CD8-positive, alpha-beta memory T cell (primary cell): ENCODE measurements at places on chromosomes 4 and X. TPM values are rescaled to one million over a fixed set of nuclear protein-coding genes. Genes with fewer than 3 reads are reported as not detected.

GRCh38 chrX:77935886-77936285 lies 25.4 kb downstream of the ATP7A start:
- H3K4me3 ChIP-seq = no peak overlapping the region
- no peaks in the 10 kb centered on the region for H3K4me1 ChIP-seq
- no peak overlapping the region for H3K27ac ChIP-seq
- H3K27me3 ChIP-seq = no peaks in the 10 kb centered on the region
- no peaks in the 10 kb centered on the region for H3K36me3 ChIP-seq
- DNase-seq = no peak

- no peaks in the 10 kb centered on the region for H3K36me3 ChIP-seq
- no peaks in the 10 kb centered on the region for H3K4me1 ChIP-seq
- H3K27me3 ChIP-seq = no peaks in the 10 kb centered on the region
- no peak overlapping the region for H3K4me3 ChIP-seq
Observed at GRCh38 chr4:150476776-150477175, 105.2 kb upstream of the MAB21L2 start.

TCP11X2 gene
- not detected for total RNA-seq

GRCh38 chr4:155667222-155667567 lies 547 bp downstream of the GUCY1A1 start:
- H3K27ac ChIP-seq = no peak overlapping the region
- H3K4me1 ChIP-seq = no peaks in the 10 kb centered on the region
- DNase-seq = no peak
- no peak overlapping the region for H3K4me3 ChIP-seq

MRPS18C gene
- 87.2 TPM for total RNA-seq
